ENCODE measurements at places on chromosomes 4 and X.
A peak's percentile ranks its signal among the peaks of the same experiment; 100 is the strongest.

DNA sequence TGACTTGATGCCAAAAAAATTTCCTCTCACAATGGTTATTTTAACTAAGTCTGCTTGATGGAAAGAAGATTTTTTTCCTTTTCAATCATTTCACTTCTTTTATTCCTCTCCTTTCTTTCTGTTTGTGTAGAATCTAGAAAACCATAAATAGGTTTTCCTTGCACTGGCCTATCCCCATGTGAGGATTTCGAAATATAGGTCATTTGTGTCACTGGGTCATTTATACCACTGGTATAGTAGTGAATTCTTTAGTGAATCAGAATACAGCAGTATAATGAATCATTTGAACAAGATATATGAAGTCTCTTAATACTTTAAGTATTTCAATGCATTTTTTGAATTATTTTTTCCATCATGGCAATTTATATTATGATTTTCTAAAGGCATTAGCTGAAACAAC, 26.6 kb downstream of the PCDH7 start:
- peak; percentile 41 for DNase-seq

GRCh38 chr4:29104694-29105093, 1615.5 kb upstream of the PCDH7 start:
- no peak for DNase-seq

- peak; percentile 54 for DNase-seq
Measured at GRCh38 chr4:83320548-83320947, 14.1 kb downstream of the HPSE start.

- peak; percentile 15 for DNase-seq
Measured at GRCh38 chrX:153609917-153610835, 11.2 kb upstream of the CCNQ start.

- no peak for DNase-seq
Measured at GRCh38 chr4:182488896-182489295, 245.7 kb downstream of the TENM3 start.

DNA sequence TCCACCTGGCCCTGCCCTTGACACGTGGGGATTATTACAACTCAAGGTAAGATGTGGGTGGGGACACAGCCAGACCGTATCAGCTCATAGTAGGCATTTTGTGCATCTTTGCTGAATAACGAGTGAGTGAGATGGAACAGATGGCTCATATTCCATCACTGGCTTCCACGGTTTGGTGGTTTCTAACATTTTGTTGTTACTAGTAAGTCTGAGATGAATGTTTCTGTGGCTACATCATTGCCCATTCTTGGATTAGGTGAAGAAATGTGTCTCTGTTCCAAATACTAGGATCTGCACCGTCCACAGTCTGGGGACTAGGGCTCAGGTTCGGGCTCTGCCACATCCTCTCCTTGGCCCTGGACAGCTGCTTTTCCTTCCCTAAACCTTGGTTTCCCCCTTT, 3.6 kb downstream of the ABLIM2 start:
- no peak for DNase-seq

DNA sequence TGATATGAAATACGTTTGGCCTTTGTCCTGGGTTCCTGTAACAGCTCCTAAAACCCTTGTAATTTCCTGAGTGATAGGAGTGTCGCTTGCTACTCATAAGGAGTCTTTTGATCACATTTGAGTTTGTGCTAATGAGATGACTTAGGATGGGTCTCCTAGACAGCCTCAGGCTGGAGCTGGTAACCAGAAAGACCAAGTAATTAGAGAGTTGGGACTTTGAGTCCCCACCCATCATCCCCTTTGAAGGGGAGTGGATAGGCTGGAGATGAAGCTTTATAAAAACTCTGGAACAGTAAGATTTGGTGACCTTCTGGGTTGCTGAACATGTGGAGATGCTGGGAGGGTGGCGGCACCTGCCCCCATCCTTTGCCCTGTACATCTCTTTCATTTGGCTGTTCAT, 2.9 kb downstream of the SEC24B start:
- DNase-seq = no peak

DNA sequence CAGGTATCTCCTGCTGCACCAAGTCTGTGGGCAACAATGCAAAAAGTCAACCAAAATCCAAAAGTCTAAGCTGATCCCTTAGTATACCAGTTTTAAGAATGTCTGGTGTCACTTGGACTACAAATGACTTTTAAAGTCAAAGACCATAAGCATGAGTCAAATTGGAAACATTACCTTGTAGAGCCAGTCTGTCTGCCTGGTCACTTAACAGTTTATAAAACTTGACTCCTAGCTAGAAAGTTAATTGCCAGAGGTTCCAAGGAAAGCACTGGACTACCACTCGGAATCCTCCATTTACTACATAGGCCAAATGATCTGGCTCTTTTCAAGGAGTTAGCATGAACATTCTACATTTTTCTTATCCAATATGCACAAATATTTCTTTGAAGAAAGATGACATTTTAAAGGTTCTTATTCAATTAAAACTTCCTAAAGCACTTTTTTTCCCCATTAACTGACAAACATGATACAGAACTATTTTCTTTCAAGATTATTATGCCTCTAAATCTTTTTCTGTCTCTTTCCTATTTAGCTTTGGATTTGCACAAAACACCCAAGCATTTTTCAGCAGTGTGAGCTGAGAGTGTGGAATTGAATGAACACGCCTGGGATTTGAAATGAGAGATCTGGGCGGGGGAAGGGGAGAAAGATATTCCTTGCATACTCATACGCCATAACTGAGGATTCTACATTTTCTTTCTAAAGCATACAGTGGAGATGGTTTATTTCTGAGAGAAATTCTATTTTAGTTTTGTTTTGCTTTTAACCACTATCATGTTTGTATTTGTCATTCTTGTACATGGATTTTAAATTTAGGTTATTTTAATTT, 188.4 kb downstream of the SHROOM3 start:
- DNase-seq = peak; percentile 61

DNA sequence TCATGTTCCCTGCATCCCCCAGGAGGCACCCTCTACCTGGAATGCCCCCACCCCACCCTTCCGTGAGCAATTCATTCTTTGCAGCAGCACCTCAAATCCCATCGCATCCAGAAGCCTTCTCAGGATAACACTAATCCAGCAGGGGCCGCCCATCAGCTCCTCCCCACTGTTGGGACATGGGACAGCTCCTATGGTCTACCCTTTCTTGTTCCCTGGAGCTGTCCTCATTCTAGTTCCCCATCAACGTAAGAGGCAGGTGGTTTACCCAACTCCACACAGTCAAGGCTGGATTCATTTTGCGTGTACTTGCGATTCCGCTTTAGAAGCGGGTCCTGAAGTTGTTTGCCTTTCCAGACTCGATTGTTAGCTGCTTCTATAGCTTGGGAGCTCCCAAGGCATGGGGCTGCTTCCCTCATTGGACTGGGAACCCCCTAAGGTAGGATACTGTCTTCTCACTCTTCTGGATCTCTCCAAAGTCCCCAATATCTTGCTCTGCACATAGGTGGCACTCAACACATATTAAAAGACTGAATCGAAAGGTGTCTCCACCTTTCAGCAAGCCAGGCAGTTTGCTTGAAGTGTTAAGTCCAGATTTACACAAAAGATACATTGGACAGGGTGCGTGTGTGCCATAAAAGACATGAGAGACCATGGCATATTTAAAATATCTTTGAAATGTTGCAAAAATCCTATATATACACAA, 942 bp upstream of the APLN start:
- DNase-seq = no peak

DNA sequence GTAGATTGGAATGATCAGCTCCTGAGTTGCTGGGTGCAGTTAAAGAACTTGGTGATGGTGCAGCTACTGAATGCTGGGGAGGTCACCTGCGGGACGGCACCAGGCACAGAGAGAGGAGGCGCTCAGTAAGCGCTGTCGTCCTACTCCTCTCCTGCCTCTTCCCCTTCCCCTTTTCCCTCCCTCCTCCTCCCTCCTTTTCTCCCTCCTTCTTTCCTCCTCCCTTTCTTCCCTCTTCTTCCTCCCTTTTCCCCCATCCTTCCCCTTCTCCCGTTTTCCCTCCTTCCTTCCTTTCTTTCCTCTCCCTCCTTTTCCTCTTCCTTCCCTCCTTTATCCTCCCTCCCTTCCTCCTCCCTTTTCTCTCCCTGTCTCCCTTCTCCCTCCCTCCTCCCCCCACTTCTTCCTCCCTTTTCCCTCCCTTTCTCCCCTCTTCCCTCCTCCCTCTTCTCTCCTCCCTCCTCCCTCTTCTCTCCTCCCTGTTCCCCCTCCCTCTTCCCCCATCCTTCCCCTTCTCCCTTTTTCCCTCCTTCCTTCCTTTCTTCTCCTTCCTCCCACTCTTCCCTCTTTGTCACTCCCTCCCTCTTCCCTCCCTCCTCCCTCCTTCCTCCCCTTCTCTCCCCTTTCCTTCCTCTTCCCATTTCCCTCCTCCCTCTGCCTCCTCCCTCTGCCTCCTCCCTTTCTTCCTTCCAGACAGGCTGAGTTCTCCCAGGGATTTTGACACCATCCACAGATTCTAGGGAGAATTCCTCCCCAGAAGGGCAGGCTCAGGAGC, 87.9 kb upstream of the PSAPL1 start:
- DNase-seq = no peak

GRCh38 chr4:33262824-33263223, 2542.7 kb downstream of the PCDH7 start:
- peak; percentile 22 for DNase-seq

DNA sequence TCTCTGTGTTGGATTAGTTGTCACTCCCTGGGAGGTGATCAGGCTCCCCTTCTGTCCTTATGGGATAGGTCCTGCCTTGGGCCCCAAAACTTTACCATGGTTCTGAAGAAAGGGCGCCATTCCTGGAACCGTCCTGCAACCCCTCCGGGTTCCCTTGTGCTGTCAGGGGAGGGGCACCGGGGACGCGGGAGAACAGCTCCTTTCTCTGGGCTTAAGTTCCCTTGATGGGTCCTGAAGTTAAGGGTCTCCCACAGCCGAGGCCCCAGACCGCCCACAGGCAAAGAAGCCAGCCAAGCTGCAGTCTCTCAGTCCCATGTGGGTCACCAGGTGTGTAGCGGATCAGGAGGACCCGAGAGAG, 44.8 kb downstream of the UGT2A3 start:
- no peak for DNase-seq

DNA sequence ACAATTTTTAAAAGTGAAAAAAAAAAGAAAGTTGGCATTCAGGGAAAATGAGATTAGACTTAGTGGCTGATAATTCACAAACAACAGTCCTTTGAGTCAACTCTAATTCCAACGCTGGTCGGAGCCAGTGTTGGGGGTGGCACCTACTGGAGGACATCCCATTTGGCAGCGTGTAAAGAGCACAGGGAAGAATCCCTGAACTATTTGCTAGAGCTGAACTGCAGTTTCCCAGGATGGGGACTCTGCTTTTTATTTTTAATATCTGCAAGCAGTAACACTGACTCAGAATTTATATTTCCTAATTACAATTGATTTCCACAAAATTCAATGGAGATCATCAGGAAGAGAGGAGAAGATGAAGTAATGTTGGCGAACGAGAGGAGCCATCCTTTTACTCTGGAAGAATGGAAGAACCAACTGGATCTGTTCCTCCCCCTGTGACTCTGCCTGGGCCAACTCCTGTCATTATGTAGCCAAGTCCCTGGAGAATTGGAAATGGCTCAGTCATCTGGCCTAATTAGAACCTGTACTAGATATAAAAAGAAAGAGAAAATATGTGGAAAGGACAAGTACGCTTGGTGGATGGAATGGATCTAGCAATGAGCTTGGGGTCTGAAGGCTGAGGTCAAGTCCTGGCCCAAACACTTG, 76.7 kb downstream of the IRF2 start:
- no peak for DNase-seq

DNA sequence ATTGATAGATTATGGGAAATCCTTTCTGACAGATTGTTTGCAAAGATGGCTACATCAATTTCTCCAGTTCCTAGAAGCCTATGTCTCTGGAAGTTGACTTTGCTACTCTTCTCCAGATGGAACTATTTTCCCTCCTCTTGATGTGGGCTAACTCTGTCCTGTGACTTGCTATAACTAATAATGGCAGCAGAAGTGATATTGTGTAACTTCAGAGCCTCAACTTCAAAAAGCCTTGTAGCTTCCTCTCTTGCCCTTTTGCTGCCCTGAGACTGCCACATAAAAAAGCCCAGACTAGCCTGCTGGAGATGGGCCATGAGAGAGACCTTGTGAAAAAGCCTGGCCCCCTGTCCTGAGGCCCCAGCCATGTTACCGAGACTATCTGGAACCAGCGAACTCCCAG, 210.7 kb upstream of the SLC7A11 start:
- no peak for DNase-seq

DNA sequence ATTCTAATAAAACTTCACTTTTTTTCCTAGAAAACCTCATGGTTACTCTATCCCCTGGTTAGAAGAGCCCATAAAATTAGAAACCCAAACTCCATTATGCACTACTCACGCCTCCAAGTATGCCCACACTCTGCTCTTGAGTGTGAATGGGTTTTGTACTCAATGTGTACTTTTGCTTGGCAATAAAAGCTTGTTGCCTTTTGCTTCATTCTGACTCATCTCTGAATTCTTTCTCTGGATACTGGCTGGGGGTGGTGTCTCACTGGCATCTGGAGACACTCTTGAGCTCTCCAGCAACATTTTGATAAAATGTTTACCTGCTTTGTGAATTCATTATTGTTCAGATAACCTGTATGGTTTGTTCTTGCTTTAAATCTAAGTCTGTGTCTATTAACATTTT, 963.3 kb downstream of the TRAM1L1 start:
- peak; percentile 39 for DNase-seq

DNA sequence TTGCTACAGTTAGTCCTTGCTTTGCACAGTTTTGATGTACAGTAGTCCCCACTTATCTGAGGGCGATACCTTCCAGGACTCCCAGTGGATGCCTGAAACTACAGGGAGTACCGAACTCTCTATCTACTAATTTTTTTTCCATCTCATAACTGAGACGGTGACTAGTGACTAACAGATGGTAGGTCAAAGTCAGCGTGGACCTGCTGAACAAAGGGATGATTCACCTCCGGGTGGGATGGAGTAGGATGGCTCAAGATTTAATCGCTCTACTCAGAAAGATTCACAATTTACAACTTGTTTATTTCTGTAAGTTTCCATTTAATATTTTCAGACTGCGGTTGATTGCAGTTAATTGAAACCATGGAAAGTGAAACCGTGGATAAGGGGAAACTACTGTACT, 655.8 kb downstream of the ZNF674 start:
- DNase-seq = peak; percentile 6

GRCh38 chr4:49032440-49033161, 46.5 kb downstream of the CWH43 start:
- peak; percentile 38 for DNase-seq

GRCh38 chrX:18917831-18918230, 66.1 kb downstream of the PHKA2 start:
- no peak for DNase-seq

DNA sequence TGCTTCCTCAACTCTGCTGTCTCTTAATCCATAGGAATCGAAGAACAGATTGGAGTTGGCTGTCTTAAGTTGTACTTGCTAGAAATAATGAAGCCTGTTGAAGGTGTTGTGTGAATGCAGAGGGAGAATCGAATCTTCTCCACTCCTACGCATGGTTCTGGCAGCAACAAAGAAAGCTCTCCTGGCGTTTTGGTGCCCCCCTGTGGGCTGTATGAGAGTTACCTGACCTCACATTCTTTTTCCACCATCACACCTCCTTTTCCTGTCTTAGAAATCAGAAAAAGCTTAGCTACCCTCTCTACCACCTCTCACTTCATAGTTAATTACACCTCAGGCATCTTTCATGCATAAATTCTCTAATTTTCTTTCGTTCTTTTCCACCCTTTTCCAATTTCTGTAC, 16.3 kb downstream of the KLF8 start:
- DNase-seq = peak; percentile 39

- DNase-seq = peak; percentile 22
Measured at GRCh38 chr4:86522349-86522748, 71.8 kb upstream of the PTPN13 start.
